Stimulated activated CD4-positive, alpha-beta T cell treated with anti-CD3 and anti-CD28 coated beads, Interleukin-1b, Interleukin-23, amount 100 ng/mL, for 1 hour (primary cell): ENCODE measurements at places on chromosomes 5 and 9.

GRCh38 chr5:117594166-117594565, 1019.5 kb upstream of the SEMA6A start:
- DNase-seq = no peak

- DNase-seq = no peak
These were observed 9.8 kb upstream of the GDNF start for GRCh38 chr5:37849641-37850040.

DNA sequence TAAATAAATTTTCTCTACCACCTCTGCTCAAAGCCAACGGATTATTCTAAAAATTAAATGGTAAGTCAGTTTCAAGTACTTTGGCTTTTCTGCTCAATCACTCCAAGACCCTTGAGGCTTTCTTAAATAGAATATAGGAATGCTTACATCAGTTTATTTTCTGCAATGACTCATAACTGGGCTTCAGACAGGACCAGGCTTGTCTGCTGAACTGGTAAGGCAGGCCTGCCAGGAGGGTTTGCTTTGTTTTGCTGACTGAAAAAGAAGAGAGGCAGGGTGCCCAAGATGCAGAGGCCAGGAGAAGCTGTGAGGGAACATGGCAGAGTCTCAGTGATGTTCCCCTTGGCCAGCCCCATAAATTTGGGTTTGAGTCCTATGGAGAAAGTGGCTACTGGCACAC, 60.3 kb upstream of the EPB41L4A start:
- no peak for DNase-seq

DNA sequence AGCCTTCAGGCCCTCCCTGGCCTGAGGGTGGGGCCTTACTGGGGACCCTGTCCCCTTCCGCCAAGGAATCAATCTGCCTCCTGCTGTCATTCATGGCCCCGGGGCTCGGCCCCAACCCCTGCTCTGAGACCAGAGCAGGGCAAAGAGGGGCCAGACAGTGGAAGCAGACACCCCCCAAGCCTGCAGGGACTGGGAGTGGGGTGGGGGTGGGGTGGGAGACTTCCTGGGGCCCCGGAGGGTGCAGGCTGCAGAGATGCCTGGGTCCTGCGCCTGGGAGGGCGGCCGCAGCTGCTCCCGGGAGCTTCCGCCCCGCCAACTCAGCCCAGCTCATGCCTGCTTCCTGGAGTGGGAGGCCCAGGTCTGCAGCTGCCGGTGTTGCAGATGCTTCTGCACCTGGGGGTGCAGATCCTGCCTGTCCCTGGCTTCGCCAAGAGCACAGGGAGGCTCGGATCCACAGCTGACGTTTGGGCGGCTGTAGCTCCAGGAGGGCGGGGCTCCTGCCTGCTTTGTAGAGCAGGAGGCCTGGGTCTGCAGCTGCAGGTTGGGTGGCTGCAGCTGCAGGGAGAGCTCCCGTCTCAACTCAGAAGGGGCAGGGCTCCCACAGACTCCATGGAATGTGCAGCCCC, 6.2 kb downstream of the KIF4B start:
- DNase-seq = no peak

- DNase-seq = no peak
These were observed 1.4 kb upstream of the SLC36A2 start for GRCh38 chr5:151348789-151349188.

- no peak for DNase-seq
These were observed 51.0 kb downstream of the EFNA5 start for GRCh38 chr5:107619781-107620180.

- DNase-seq = no peak
These were observed 462.1 kb upstream of the BRINP1 start for GRCh38 chr9:119831309-119831708.

DNA sequence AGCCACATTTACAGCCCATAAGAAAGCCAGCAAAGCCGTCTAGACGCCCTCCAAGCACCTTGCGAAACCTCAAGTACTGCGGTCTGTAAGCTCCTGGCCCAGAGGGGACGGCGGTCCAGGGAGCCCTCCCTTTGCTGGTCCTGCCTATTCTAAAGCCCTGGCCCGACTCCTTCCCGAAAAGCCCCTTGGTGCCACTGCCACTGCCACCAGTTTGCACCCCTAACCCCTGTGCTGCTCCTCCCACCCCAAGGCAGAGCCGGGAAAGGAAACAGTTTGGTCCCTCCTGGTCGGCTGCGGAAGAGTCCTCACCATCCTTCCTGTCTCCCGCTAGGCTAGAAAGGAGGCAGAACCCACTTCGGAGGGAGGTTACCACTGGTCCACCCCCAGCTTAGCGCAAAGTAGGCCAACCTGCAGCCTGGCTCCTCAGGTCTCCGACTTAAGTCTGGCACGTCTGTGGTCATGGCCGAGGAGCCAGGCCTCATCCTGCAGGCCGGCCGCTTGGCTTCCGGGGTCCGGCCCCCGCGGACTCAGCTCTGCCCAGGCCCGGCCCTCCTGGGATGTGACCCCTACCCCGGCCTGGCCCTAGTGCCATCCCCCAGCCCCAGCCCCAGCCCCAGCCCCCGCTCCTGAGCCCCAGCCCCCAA, 916 bp downstream of the TOR1A start:
- DNase-seq = no peak

DNA sequence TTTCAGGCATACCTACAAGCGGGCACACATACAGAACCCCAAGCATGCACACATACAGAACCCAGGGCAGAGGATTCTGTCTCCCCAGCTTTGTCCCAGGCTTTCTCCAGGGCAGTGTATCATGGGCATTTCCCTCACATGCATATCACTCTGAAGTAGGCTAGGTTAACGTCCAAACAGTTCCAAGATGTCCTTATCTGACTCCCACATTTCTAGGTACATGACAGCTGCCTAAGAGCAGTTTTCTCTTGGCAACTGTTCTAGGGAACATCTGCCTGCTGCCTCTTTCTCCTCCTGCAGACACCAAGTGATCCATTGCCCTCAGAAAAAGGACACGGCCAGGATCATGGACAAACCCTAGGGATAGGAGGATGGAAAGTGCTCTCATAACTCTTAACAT, 84.9 kb upstream of the NR3C1 start:
- DNase-seq = no peak

GRCh38 chr9:28839778-28840430, 1266.6 kb upstream of the C9orf72 start:
- no peak for DNase-seq

DNA sequence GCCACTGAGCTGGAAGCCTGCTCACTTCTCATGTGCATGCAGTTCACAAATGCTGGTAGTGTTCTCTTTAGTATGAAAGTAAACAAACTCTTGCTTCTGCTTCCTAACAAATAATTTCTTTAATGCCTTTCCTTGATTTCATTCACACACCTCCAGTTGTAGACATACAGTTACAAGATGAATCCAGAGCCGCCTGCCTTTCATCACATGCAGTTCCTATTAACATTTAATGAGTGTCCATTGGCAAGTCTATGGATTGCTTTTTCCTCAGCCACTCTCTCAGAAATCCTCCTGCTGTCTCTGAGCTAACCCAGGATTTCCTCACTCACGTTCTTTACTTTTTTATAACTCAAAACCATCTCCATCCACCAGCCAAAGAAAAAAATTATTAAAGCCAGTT, 408.6 kb downstream of the BNC2 start:
- no peak for DNase-seq

GRCh38 chr9:31597977-31598376, 786.5 kb upstream of the ACO1 start:
- DNase-seq = no peak

GRCh38 chr9:90842996-90843395, 41.4 kb downstream of the SYK start:
- DNase-seq = no peak

- no peak for DNase-seq
These were observed 51.1 kb downstream of the KLF4 start for GRCh38 chr9:107438211-107439031.

GRCh38 chr5:10555277-10555684, 8.6 kb upstream of the ANKRD33B start:
- DNase-seq = no peak
